ENCODE measurements at places on chromosomes 3 and 15.

- H3K27me3 ChIP-seq = peaks cover 5% of the 10 kb centered on the region
- H3K36me3 ChIP-seq = peaks cover 8% of the 10 kb centered on the region
- peak; percentile 68 for DNase-seq
- H3K4me3 ChIP-seq = peak overlapping the region; percentile 99
Observed at GRCh38 chr3:184016811-184017671, 643 bp downstream of the ABCC5 start.

DNA sequence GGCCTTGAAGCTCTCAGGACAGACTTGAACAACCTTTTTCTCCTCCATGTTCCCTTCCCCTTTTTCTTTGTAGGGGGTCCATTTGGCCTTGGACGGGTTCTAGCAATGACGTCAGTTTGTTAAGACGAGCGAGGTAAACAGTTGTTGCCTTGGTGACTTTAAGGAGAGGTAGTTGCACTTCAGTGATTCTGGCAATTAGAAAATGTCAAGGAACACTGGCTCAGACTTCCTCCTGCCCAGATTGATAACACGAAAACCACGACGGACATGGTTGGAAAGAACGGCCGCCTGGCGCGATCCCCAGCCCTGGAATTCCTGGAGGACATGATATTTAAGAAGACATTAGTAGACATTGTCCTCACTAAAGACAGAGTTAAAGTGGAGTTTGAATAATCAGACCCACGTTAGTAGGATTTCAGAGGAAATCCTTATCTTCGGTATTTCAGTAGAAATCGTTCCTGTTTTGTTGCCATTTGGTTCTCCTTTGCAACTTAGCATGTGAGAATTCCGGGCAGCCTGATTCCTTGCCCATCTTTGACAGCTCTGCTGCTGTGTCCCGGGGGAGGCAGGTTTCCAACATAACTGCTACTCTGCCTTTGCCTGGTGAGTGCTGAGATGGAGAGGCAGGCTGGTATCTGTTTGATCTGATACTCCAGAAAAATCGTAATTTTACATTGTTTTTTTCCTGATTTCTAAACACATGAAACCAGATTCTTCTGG, 87.3 kb downstream of the ST6GAL1 start:
- no peaks in the 10 kb centered on the region for H3K27me3 ChIP-seq
- H3K4me1 ChIP-seq = peaks cover 61% of the 10 kb centered on the region
- DNase-seq = no peak
- H3K27ac ChIP-seq = no peak overlapping the region

GRCh38 chr3:189724356-189724755, 93.2 kb downstream of the TP63 start:
- H3K4me1 ChIP-seq = no peaks in the 10 kb centered on the region
- no peaks in the 10 kb centered on the region for H3K27me3 ChIP-seq
- H3K36me3 ChIP-seq = no peaks in the 10 kb centered on the region
- no peak for DNase-seq
- no peak overlapping the region for H3K27ac ChIP-seq

GRCh38 chr15:58040150-58040549, 25.4 kb downstream of the ALDH1A2 start:
- no peaks in the 10 kb centered on the region for H3K36me3 ChIP-seq
- no peak overlapping the region for H3K4me3 ChIP-seq
- no peak for DNase-seq
- H3K4me1 ChIP-seq = no peaks in the 10 kb centered on the region

DNA sequence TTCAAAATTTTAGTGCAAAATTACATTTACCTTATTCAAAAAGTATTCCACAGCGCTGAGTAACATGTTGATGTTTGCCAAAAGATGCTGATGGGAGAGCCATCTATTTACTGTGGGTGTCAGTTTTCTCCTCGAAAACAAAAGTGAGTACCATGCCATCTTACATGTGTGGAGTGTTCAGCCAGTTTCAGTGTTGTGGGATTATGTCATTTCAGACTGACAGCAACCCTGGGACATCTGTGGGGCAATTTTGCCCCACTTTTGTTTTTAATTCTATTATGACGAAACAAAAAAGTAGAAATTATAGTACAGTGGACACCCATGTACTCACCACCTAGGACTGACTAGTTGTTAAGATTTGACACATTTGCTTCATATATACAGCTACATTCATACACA, 19.6 kb downstream of the SLCO3A1 start:
- no peak overlapping the region for H3K27ac ChIP-seq
- DNase-seq = no peak

DNA sequence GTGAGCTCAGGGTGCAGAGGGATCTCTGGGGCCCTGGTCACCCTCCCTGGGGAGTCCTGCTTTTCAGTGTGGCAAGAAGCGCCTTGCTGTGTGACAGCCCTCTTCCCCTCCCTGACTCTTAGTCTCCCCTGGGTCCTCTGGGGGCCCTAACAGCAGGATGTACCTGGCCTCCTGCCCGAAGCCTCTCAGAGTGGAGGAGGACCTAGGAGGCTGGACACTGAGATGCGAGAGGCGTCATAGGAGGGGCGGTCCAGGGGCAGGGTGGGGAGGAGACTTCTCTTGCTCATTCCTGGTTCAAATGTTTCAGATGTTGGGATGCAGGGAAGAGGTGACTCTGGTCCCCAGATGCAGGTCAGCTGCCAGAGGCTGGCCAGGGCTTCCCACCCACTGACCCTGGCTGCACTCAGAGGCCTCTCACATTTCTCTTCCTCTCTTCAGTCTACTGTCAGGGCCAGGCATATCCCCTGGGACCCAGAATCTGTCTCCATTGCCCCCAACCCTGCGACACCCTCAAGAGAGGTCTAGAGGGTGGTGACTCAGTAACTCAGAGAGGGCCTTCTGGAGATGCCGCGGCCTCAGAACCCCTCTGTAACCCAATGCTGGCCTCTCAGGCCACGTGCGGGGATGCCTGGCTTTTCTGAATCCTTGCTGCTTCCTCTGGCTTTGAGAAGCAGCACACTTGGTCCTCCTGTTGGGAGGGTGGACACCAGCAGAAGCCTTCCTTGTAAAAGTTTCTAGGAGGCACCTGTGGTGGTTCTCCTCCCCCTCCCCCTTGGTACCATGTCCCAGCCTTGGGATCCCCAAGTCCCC, 25.9 kb downstream of the SNX33 start:
- H3K4me1 ChIP-seq = no peaks in the 10 kb centered on the region
- no peak overlapping the region for H3K27ac ChIP-seq
- no peak for DNase-seq
- H3K36me3 ChIP-seq = no peaks in the 10 kb centered on the region

GRCh38 chr15:41804361-41804760, 23.5 kb upstream of the JMJD7 start:
- no peak for DNase-seq
- H3K27me3 ChIP-seq = no peaks in the 10 kb centered on the region
- no peak overlapping the region for H3K27ac ChIP-seq
- no peak overlapping the region for H3K4me3 ChIP-seq

GRCh38 chr3:194521510-194522260, 34.9 kb upstream of the ATP13A3 start:
- no peak overlapping the region for H3K27ac ChIP-seq
- H3K36me3 ChIP-seq = peaks cover 1% of the 10 kb centered on the region
- DNase-seq = no peak
- H3K4me1 ChIP-seq = peaks cover 41% of the 10 kb centered on the region
- H3K27me3 ChIP-seq = peaks cover 35% of the 10 kb centered on the region

Measured in activated CD4-positive, alpha-beta memory T cell treated with anti-CD3 and anti-CD28 coated beads for 36 hours (primary cell).